Epithelial cell of prostate (primary cell): ENCODE measurements at places on chromosomes 7 and 10.
A peak's percentile ranks its signal among the peaks of the same experiment; 100 is the strongest.

DNA sequence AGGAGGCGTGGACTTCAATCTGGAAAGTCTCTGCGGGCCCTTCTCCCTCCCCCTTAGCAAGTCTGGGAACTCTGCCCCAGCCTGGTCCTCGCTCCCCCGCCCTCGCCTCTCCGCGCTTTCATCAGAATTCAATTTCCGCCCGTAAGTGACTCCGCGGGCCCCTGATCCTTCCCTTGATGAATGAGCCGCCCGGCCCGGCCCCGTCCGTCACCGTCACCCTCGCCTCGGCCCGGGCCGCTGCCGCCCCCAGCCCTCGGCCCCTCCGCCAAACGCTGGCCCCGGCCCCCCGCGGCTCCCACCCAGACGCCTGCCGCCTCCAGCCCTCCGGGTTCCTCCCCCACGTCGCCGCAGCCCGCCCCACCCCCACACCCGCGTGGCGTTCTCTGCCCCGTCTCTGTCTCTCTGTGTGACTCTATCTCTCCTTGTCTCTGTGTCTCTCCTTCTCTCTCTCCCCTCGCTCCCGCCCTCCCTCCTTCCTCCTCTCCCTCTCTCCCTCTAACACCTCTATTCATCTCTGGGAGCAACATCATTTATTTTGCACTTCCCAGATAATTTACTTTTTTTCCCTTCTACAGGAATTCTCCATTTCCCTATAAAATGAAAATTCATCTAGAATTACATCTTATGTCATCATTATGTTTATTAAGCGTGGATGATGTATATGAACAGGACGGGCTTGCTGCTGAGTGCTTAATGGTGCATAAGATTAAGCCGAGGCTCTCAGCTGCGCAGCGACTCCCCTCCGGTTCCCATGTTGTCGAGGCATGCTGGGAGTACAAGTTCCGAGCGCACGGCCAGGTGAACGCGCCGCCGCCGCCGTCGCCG, 91.2 kb upstream of the PAX2 start:
- DNase-seq, result no peak

DNA sequence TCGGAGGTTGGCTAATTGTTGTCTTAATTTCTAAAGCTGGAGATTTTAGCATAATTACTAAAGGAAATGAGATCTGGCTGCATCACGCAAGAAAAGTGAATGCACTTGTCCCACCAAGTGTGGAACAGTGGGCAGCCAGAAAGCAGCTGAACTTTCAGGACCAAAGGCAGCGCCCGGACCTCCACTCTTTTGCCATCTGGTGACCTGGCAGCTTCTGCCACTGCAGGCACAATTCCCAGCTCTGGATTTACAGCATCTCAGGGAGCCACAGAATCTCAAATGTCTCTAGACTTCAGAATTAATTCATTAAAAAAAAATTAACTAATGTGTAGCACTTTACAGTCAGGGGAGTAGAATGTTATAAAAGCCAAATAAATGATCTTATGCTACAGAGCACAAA, 14.7 kb upstream of the OGDHL start:
- DNase-seq, result no peak

DNA sequence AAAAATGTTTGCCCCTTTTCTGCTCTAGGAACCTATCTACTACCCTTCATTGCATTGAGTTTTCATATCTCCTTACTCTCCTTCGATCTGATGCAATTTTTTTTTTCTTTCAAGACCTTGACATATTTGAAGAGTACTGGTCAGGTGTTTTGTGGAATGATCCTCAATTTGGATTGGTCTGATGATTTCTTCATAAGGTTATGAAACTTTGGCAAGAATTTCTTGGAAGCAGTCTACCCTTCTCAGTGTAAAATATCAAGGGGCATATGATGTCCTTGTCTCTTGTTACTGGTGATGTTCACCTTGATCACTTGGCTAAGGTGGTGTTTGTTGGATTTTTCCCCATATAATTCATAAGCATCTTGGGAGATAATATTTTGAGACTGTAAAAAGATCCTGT, 64.7 kb downstream of the CPED1 start:
- no peak for DNase-seq

- peak; percentile 40 for DNase-seq
Observed at GRCh38 chr10:43128958-43129706, 9.1 kb upstream of the CSGALNACT2 start.

- no peak for DNase-seq
Observed at GRCh38 chr7:21371360-21371759, 56.5 kb upstream of the SP4 start.

DNA sequence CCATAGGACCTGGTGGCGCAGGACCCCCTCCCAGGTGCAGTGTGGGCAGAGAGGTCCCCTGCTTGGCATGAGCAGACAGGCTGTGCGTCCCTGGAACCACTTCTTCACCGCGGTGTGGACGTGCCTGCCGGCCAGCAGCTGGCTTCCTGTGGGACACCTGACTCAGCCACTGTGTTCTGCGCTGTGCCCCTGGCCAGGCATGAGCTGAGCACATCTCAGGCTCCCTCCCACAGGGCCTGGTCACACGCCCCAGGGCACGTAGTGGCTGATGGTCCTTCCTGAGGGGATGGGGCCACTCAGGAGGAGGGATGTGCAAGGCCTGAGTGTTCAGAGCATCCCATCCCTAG, 3.5 kb upstream of the DEPP1 start:
- DNase-seq, result no peak
